HS-5 (cell line): ENCODE measurements at places on chromosomes 3 and 15.

GRCh38 chr3:187740421-187741399 lies 4.6 kb downstream of the BCL6 start:
- no peak for DNase-seq

- DNase-seq = no peak
Observed at GRCh38 chr15:99273801-99274200, 22.5 kb downstream of the LRRC28 start.

- DNase-seq = no peak
Observed at GRCh38 chr3:70530626-70531025, 218.2 kb upstream of the MDFIC2 start.

GRCh38 chr3:66068255-66068654 lies 29.5 kb upstream of the MAGI1 start:
- DNase-seq = no peak

DNA sequence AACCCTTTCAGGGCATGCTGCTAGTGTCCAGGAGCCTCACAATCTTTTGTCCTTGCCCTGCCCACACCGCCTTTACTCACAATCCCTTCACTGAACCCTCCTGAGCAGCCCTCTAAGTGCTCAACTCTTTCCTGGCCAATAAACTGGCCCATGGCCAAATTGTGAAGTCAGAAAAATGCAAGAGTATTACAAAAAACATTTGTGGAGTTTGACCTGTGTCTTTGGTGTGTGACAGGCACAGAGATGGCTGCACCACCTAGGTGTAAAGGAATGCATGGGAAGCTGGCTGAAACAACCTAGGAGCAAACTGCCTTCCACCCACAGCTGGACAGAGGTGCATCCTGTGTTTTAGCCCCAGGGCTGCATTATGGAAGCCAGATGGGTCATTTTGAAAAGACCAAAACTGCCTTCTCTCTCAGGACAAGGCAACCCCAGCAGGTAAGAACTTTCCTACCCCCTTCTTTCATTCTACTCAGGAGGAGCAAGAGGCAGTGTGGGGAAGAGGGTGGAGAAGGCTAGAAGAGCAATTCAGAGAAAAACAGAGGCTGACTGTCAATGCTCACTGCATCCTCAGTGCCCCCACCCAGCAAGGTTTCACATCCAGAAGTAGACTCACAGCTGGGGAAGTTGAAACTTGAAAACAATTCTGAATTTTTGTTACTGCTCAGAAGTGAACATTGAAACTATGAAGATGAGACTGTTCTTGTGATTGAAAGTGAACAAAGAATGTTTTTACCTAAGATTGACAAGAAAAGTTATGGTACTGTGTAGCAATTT lies 78.6 kb downstream of the TRIM42 start:
- DNase-seq = no peak

- no peak for DNase-seq
Observed at GRCh38 chr3:159672728-159673688, 315.6 kb upstream of the IL12A start.

DNA sequence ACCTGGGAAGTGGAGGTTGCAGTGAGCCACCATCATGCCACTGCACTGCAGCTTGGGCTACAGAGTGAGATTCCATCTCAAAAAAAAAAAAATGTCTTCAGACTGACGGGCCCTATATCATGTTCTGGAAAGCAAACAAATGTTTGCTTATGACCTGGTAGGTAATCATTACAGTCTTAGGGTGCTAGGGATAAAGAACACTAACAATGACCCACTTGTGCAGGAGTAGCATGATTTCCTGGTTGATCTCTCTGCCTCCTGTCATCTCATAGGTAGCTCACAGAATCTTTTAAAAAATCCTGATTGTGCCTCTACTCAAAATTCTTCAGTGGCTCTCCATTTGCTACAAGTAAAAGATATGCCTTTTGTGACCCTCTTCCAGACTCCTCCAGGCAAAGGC lies 74.5 kb upstream of the TSPAN3 start:
- DNase-seq = no peak

GRCh38 chr3:120192579-120192978 lies 92.4 kb downstream of the GPR156 start:
- DNase-seq = no peak

GRCh38 chr3:23372285-23372684 lies 169.2 kb downstream of the UBE2E2 start:
- no peak for DNase-seq

DNA sequence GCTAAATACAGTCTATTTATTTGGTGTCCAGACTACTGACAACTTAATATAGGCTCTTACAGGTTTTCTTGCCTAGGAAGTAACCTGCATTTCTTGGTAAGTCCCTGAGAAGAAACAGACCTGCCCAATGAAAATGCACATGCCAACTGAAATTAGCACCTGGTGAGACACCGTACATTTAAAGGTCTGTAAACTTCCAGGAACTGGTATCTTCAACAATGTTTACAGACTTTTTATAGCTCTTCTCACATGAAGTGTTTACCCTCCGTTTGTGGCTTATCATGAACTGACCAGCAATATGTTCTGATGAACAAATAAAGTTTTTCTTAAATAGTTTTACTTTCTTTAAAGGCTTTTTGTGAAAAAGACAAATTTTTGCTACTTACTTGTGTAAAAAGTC lies 93.3 kb downstream of the PCCB start:
- no peak for DNase-seq

DNA sequence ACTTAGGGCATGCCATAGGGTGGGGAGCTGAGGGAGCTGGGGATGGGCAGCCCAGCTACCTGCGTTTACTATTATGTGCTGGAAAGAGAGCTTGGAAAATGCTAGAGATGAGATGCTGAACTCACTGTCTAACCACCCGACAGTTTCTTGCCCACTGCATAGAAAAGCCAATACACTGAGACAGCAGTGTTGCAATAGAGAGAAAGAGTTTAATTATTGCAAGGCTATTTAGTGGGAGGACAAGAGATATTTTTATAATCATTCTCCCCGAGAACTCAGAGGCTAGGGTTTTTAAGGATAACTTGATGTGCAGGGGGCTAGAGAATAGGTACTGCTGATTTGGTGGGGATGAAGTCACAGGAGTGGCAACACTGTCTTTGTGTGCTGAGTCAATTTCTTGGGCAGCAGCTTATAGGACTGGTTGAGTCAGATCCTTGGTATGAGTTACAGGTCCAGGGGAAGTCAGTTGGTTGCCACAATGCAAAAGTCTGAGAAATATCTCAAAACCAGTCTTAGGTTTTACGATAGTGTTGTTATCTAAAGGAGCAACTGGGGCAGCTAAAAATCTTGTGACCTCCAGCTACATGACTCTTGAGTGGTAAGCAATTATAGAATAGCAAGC lies 205.9 kb downstream of the GABRG3 start:
- no peak for DNase-seq

DNA sequence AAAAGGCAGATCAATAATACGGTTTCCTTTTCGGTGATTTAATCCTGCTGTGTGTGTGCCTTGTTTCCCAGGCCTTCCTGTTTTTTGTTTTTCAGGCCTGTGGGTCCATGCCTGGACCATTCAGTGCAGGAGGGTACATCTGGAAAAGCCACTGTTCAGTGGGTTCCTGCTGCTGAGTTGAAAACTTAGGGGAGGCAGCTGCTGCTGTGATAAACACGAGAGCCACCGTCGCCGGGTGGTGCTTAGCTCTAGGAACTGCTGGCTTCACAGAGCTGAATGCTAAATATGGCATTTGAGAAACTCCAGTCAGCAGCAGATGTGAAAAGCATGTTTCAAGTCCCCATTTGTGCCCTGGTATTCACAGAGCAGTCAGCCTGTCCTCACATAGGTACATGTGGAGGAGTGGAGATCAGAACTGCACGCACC lies 44.0 kb downstream of the SYNM start:
- DNase-seq = no peak

DNA sequence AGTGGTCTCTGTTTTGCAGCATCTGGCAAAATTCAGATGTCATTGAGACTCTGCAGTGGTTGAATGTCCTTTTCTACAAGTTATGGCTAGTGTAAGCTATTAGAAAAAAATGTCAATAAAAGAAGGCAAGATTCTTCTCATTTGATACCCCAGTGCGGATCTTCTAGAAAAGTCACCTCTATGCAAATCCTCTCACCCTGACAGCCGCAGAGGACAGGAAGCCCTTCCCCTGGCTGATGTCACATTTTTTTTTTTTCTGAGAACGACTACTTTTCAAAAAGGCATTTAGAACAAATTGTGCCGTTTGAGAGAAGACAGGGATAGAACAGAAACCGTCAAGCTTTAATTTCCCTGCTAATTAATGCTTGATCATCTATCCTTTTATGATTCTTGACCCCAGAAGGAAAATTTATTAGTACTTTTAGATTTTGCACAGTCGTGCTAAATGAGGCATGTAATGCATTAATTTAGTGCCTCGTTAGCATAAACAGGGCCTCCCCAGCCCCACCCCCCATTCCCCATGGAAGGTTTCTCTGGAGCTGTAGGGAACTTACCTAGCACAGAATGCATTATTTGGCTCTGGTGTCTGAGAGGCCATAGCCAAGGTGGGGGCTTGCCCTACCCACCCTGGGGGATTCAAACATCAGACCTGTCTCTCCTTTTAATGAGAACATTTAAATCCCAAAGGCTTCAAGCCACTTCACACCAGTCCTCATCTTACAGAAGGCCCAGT lies 183.8 kb downstream of the OPA1 start:
- no peak for DNase-seq
